ENCODE measurements at places on chromosomes 13 and 19. TPM values are rescaled to one million over a fixed set of nuclear protein-coding genes. Genes with fewer than 3 reads are reported as not detected.
A peak's percentile ranks its signal among the peaks of the same experiment; 100 is the strongest.

GRCh38 chr13:34748073-34748472 lies 194.0 kb upstream of the NBEA start:
- DNase-seq = no peak

GRIN3B gene
- total RNA-seq = 0.41 TPM

DNA sequence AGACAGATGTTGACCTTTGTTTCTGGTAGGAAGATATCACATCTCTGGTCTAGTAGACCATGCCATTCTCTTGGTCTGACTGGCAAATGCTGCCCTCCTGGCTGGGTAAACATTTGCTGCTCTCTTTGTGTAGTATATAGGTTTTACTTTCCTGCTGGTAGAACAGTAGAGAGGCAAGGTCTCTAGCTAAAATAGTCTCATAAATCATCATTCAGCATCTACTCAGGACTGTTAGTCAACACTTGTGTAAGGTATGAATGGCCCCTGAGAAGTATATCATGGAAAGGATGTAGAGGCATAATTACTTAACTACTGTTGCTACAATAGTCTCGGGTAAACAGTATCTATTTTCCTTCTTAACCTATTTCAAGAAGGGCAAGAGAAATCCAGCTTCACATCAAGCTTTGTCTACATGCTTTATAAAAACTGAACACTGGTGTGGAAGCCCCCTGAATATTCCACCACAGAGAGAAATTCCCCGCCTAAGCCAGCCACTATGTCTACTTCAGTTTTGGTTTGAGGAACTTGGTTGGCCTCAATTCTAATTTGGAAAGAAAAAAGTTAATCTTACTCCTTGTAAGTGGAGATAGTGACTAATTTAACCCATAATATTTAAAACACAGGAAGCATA lies 18.4 kb upstream of the MYCBP2 start:
- DNase-seq = no peak

- DNase-seq = peak; percentile 70
Observed at GRCh38 chr19:51365211-51365964, 800 bp downstream of the ETFB start.

ATP4A gene
- total RNA-seq = not detected

GGN gene
- total RNA-seq = 0.79 TPM

- no peak for DNase-seq
Observed at GRCh38 chr19:54469496-54469934, 3.6 kb downstream of the CDC42EP5 start.

- no peak for DNase-seq
Observed at GRCh38 chr19:46586294-46586693, 14.8 kb upstream of the CALM3 start.

GRCh38 chr13:96850538-96851145 lies 143.6 kb downstream of the OXGR1 start:
- DNase-seq = no peak

DNA sequence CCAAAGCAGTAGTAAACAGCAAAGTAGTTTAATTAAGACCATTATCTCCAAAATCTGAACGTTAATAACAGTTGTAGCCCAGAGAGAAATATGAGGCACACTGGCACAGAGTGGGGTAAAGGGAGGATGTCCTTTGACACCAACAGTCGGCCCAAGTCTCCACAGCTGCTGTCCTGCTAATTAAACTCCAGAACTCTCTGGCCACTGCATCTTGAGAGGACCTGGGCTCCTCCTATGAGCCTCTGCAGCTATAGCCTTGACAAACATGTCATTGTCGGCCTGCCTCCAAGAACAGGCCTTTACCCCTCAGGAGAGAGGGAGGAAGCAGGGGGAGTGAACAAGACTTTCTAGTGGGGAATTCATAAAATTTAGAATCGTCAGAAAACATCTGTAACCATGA lies 1170.4 kb downstream of the UQCRFS1 start:
- no peak for DNase-seq

DNA sequence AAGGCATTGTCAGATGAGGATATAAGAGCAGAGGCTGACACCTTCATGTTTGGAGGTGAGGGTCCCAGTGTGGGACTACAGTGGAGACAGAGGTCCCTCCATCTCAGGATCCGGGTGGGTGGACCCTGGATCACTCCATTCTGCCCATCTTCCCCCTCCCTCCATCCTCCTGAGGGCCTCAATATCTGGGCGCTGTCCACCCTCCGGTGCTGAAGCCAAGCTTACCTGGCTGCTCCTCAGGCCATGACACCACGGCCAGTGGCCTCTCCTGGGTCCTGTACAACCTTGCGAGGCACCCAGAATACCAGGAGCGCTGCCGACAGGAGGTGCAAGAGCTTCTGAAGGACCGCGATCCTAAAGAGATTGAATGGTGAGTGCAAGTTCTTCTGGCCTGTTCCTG lies 11.9 kb downstream of the CYP4F12 start:
- DNase-seq = no peak

- DNase-seq = no peak
Observed at GRCh38 chr19:2811735-2812413, 7.8 kb upstream of the ZNF554 start.

OVOL3 gene
- not detected for total RNA-seq

Data from Caco-2 (cell line).